ENCODE measurements at places on chromosomes 16 and 17.

DNA sequence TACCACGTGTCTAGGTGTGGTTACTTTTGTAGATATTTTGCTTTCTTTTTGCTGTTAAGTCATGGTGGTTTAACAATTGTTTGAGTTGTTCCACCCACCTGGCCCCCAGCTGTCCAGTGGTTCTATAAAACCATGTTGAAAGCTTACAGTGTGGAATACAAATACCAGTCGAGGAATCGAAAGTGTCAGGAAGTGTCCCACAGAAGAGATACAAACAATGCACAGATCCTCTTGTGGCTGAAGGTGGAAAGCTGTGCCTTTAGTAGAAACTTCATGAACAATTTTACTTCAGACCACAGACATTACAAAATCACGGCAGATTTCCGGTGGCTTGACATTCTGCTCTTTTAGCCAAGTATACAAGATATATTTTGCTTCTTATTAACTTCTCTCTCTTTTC is 782.4 kb upstream of the SOX9 start:
- DNase-seq, result no peak

DNA sequence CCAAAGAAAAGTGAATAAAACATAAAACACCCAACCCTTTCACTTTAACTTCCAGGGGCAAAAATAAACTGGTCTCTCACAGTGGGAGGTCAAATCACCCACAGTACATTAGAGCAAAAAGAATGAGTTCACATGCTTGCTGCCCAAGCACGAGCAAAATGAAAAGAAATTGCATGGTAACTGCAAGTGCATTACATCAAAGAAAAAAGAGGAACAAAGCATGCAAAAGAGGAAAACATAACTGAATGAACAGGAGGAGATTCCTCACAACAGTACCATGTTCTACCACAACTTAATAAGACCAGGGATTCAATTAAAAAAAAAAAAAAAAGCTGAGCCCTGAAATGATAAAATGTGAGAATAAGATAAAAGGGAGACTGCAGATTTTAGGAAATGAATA is 12.3 kb downstream of the DNAH2 start:
- DNase-seq, result no peak

GRCh38 chr17:64460955-64461354 is 12.0 kb downstream of the MILR1 start:
- no peak for DNase-seq

DNA sequence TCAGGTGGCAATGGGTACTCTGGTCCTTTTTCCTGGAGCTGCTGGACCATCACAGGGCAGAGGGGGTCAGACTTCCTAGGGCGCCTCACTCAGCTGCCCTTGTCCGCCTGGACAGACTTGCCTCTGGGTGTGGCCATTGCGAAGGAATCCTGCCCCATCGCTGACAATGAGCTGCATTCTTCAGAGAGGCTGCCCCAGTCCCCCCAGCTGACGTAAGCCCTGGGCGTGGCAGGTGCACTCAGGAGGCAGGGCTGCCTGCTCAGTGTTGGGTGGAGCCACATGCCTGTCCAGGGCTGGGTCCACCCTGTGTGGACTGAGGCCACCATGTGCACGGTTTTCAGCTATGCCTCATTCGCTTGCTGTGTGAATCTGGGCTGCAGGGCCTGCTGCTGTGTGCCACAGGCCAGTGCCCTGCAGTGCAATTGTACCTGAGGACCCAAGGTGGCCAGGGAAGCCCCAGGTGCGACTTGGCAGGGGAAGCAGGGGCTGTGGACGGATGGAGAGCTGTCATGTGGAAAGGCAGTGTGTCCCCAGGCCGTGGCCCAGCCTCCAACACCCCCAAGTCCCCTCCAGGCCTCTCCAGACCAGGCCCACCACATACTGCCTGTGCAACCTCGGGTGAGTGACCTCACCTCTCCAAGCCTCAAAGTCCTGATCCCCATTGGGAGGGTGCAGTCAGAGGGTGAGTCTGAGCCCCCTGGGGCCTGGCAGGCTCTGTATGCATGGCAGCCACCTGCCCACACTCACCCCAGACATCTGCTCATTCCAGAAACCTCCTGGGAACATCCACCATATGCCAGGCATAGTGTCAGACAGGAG is 14.0 kb upstream of the MPRIP start:
- no peak for DNase-seq

- no peak for DNase-seq
Observed at GRCh38 chr16:27102701-27103575, 36.2 kb downstream of the C16orf82 start.

- DNase-seq, result peak; percentile 65
Observed at GRCh38 chr16:21645261-21645721, 7.1 kb downstream of the IGSF6 start.

- DNase-seq, result no peak
Observed at GRCh38 chr17:47955497-47956461, 1.9 kb downstream of the PRR15L start.

DNA sequence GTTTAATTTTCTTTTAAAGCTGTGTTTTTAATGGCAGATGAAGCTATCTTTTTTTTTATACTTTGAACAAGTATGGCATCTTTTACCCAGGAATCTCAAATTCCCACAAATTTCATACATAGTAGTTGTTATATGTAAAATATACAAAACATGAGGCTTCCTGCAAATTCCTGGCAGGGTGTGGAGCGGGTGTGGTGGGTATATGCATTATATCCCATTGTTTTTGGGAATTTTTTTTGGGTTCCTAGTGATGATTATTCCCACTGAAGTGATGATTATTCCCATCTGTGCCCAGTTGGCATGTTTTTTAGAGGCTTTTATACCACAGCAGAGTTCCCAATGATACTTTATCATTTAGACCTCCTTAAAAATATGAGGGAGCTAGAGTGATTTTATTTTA is 320.4 kb downstream of the ZFHX3 start:
- DNase-seq, result no peak

- no peak for DNase-seq
Observed at GRCh38 chr17:65103431-65103830, 33.7 kb upstream of the RGS9 start.

DNA sequence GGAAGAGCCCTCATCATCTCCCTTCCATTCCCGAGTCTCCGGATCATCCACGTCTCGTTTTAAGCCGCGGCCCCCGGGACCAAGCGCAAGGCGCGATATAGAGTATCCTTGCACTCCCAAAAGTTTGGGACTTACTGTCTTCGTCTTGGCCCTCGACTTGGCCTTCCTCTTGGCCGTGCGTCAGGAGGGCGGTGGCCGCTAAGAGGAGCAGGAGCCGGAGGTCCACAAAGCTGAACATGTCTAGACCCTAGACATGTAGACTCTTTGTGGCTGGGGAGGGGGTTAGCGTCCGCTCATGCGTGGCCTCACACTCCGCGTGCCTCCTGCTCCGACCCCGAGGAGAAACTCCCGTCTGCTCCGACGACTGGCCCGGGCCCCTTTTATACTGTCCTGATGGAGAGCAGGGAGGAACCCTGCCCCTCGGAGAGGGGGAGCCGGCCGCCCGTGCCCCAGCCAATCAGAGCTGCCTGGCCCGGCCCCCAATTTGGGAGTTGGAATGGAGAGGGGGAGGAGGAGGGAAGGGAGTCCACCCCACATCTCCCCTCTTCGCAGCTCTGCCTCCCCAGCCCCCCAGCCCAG is at the start of gene COL1A1:
Gene COL1A1 (minus strand): TSS at position 356 of the 579 bp plus-strand sequence. CDS start 118 bp downstream, at position 238.
- no peak for DNase-seq

DNA sequence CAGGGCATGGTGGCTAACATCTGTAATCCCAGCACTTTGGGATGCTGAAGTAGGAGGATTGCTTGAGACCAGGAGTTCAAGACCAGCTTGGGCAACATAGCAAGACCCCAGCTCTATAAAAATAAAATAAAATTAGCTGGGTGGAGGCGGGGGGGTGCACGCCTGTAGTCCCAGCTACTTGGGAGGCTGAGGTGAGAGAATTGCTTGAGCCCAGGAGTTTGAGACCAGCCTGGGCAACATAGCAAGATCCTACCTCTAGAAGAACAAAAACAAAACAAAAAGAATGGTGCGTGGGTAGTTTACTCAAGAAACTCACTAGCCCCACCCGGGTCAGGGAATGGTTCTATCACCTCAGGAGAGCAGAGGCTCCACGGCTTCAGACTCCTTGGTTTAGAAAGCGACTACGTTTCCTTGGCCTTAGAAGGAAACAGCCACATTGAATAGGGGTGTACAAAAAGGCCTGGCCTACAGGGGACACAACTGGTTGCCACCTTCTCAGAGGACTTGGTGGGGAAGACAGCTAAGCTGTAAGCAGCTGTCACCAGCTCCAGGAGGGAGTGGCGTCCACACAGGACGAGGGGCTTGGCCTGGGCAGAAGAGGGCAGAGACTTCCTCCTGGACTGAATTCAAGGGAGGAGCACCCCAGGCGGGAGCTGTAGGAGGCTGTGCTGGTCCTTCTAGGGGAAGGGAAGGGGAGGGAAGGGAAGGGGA is 716 bp downstream of the TK1 start:
- DNase-seq, result no peak

Data from CD4-positive, alpha-beta T cell treated with Interleukin-12 subunit alpha and Interleukin-12 subunit beta, for 1 hour (primary cell).